ENCODE measurements at places on chromosomes 3 and 15. TPM values are rescaled to one million over a fixed set of nuclear protein-coding genes. Genes with fewer than 3 reads are reported as not detected.

CATSPER2 gene
- total RNA-seq, result 4.5 TPM

MTHFS gene
- total RNA-seq, result 44.8 TPM

GPR15 gene
- 0.25 TPM for total RNA-seq

ATG7 gene
- total RNA-seq, result 25.9 TPM

PLA2G4F gene
- not detected for total RNA-seq

DNA sequence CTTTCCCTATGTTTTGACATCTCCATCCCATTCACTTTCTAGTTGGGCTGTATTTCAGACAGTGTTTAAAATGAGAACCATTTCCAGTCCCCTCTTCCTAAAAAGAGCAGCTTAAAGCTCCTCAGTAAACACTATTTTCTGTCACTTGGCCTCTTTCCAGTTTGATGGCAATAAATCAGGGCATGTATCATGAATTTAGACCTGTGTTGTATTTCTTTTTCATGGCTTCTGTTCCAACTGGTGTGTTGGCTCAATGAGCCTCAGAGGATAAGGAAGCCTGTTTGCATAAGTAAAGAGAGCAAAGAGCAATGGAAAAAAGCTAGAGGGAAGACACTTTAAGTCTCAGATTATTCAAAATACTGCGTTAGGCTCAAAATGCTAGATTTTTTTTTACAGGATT lies 7.2 kb downstream of the CCDC80 start:
- no peak overlapping the region for H3K4me3 ChIP-seq
- DNase-seq, result no peak
- H3K4me1 ChIP-seq, result peaks cover 13% of the 10 kb centered on the region
- H3K27me3 ChIP-seq, result peaks cover 3% of the 10 kb centered on the region

DNA sequence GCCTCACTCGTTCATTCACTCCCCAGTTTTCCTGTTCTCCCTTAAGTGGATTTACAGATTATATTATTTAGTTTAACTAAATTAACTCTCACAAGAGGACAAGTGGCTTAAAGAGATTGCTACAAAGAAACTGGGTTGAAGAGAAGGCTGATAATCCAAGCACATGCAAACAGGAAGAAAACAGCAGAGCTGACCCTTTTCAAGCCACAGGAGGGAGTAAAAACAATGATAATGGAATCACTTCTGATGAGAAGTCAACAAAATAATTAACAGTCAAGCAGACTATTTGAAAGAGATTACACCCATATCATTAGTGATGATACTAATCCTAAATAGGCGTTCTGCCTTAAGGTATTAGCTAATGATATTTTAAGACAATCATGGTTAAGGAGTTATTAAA lies 31.7 kb downstream of the BOC start:
- no peaks in the 10 kb centered on the region for H3K36me3 ChIP-seq
- peaks cover 14% of the 10 kb centered on the region for H3K4me1 ChIP-seq
- no peak for DNase-seq

DNA sequence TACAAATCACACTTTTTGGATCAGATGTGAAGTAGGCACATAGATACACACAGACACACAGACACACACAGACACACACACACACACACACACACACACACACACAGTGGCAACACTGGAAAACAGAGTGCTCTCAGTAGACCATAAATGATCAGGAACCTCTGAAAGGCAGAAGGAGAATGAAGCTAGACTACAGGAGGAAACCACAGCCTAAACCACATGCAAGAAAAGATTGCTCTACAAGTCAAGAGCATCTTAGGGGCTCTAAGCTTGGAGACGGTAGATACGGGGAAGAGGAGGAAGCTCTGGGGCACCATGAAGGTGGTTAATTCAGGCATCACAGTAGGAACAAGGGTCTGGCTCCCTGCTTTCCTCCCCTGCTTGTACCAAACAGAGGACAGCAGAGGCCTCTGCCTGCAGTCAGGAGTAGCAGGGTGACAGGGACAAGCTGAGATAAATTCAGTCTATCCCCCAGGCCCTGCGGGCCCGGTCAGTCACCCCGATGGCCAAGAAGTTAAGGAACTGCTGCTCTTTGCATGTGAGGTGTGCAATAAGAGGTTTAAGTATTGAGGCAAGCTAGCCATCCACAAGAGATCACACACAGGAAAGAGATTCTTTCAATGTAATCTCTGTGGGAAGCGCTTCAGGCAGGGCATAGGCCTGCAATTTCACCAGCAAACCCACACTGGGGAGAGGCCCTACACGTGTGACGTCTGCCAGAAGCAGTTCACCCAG lies 23.5 kb upstream of the ARPIN start:
- H3K27ac ChIP-seq, result no peak overlapping the region
- H3K36me3 ChIP-seq, result no peaks in the 10 kb centered on the region
- H3K4me3 ChIP-seq, result no peak overlapping the region
- H3K27me3 ChIP-seq, result no peaks in the 10 kb centered on the region
- peaks cover 18% of the 10 kb centered on the region for H3K4me1 ChIP-seq

- H3K36me3 ChIP-seq, result no peaks in the 10 kb centered on the region
- H3K27me3 ChIP-seq, result peaks cover 4% of the 10 kb centered on the region
- H3K4me1 ChIP-seq, result no peaks in the 10 kb centered on the region
- H3K4me3 ChIP-seq, result no peak overlapping the region
- H3K27ac ChIP-seq, result no peak overlapping the region
Measured at GRCh38 chr3:57085211-57085610, 24.7 kb downstream of the SPATA12 start.

GRCh38 chr3:25863011-25863415 lies 73.1 kb downstream of the OXSM start:
- H3K27me3 ChIP-seq, result no peaks in the 10 kb centered on the region
- peaks cover 9% of the 10 kb centered on the region for H3K4me1 ChIP-seq
- no peak overlapping the region for H3K4me3 ChIP-seq
- no peak overlapping the region for H3K27ac ChIP-seq
- no peaks in the 10 kb centered on the region for H3K36me3 ChIP-seq

GRCh38 chr3:16409032-16409431 lies 104.5 kb downstream of the RFTN1 start:
- peaks cover 32% of the 10 kb centered on the region for H3K4me1 ChIP-seq
- no peak for DNase-seq
- H3K27me3 ChIP-seq, result no peaks in the 10 kb centered on the region
- H3K27ac ChIP-seq, result no peak overlapping the region
- H3K36me3 ChIP-seq, result peaks cover 25% of the 10 kb centered on the region
- H3K4me3 ChIP-seq, result no peak overlapping the region

GRCh38 chr15:101167753-101168462 lies 83.9 kb downstream of the CHSY1 start:
- H3K4me3 ChIP-seq, result peak overlapping the region; percentile 58
- peak overlapping the region; percentile 88 for H3K27ac ChIP-seq
- peaks cover 23% of the 10 kb centered on the region for H3K4me1 ChIP-seq
- peaks cover 25% of the 10 kb centered on the region for H3K36me3 ChIP-seq

- no peaks in the 10 kb centered on the region for H3K36me3 ChIP-seq
- H3K27me3 ChIP-seq, result peaks cover 18% of the 10 kb centered on the region
- no peak for DNase-seq
- H3K4me1 ChIP-seq, result no peaks in the 10 kb centered on the region
- H3K27ac ChIP-seq, result no peak overlapping the region
Measured at GRCh38 chr3:127162947-127163645, 29.8 kb upstream of the PRR23E start.
